ENCODE measurements at places on chromosomes 3 and 15.

GRCh38 chr15:62482785-62483429 is 317.8 kb upstream of the C2CD4B start:
- no peak for DNase-seq

GRCh38 chr15:58269455-58270414 is 131.6 kb downstream of the AQP9 start:
- DNase-seq: peak; percentile 57

- DNase-seq: no peak
Observed at GRCh38 chr3:125512135-125512920, 7.7 kb downstream of the SNX4 start.

DNA sequence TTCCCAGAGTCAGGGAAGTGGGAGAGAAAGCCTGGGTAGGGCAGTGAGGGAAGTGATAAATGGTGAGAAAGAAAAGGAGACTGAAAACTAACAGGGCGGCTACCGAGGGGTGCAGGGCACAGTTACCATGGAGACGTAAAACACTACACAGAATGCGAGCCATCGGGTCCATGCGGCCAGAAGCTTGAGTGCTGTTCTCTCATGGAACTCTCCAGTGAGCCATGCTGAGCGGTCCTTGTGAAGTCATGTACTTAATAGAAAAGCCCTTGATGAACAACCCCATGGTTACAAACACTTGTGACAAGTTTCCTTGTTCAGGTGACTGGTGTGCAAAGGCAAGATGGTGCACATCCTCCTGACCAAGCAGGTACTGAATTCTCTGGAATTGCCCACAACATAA is 3.7 kb upstream of the PLA2G4F start:
- DNase-seq: no peak

DNA sequence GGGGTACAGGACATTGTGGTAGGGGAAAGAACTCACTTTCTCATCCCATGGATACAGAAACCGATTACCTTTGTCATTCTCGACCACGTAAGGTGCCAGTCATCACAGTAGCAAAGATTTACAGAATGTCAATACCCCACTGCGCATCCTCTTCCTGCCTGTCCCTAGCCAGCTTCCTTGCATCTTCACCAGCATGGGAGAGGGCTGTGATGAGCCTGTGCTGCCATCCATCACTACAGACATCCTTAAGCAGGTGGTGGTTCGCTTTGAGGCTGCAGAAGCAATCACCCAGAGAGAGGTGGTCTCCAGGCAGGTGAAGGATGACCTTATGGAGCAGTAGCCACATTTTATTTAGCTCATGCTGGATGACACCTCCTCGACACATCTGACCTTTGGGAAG is 23.3 kb upstream of the ARIH1 start:
- DNase-seq: no peak

DNA sequence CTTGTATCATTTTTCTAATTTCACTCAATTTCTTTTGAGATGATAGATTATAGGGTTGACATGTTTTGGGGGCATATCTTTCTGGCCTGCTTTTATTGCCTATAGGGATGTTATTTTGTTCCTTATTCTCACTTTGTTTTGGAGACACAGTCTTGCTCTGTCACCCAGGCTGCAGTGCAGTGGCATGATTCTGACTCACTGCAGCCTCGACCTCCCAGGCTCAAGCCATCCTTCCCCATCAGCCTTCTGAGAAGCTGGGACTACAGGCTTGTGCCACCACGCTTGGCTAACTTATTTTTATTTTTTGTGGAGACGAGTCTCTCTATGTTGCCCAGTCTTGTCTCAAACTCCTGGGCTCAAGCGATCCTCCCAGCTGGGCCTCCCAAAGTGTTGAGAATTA is 72.8 kb upstream of the FAN1 start:
- DNase-seq: no peak

GRCh38 chr3:43181202-43181821 is 75.4 kb upstream of the POMGNT2 start:
- peak; percentile 55 for DNase-seq

GRCh38 chr15:67198157-67198754 is 56.2 kb downstream of the AAGAB start:
- no peak for DNase-seq

DNA sequence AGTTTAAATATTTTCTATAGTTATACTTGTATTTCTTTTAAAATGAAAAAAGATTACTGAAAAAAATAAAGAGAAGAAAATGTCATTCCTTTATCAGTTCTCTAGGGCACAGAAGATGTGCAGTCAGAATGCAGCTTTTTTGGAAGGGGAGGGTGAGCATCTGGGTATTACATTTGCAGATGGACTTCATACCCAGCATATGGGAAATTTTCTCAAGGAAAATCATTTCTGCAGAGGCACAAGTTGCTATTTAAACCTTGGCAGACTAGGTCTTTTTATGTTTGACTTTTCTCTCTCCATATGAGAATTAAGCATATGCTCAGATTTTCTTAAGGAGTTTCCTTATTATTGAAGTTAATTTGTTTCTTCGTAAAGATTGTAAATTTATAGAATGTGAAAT is 39.5 kb upstream of the ZNF385D start:
- DNase-seq: no peak

- no peak for DNase-seq
Observed at GRCh38 chr15:93206893-93207292, 117.9 kb upstream of the RGMA start.

- no peak for DNase-seq
Observed at GRCh38 chr3:181791056-181791955, 79.6 kb downstream of the SOX2 start.
